ENCODE measurements at places on chromosomes 5 and 9. TPM values are rescaled to one million over a fixed set of nuclear protein-coding genes. Genes with fewer than 3 reads are reported as not detected.

DNA sequence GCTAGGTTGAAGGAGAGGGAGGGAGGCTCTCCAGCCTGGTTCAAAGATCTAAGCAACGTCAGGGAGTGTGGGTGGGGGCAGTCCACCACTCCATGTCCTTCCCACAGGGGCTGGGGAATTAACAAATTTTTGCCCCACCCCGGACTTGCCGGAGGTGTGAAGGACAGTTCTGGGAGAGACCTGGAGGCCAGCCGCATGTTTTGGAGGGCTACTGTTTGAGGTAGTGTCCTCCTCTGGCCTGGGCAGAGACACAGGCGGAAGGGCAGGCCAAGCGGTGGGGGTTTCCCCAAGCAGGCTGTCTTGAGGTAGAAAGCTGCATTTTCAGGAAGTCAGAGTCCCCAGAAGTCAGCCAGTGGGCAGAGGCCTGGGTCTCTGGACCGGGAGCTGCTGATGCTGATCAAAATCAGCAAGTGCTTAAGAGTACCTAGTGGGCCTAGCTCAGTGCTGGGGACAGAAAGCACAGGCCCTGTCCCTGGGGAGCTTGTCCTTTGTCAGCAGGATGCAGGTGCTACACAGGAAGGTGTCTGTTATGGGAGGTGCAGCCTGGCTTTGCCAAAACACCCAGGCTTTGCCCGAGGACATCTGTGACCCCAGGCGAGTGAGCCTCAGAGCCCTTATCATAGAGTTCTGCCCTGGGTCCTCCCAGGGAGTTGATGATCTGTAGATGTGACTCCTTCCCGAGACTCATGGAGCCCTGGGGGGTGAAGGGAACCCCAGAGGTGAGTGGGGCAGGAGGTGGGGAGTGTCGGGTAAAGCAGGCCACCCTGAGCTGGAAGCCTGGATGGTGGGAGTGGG lies 18.5 kb downstream of the JADE2 start:
- peaks cover 4% of the 10 kb centered on the region for H3K4me1 ChIP-seq
- no peak overlapping the region for H3K4me3 ChIP-seq
- no peak for DNase-seq
- H3K27ac ChIP-seq, result no peak overlapping the region
- H3K36me3 ChIP-seq, result no peaks in the 10 kb centered on the region

DNA sequence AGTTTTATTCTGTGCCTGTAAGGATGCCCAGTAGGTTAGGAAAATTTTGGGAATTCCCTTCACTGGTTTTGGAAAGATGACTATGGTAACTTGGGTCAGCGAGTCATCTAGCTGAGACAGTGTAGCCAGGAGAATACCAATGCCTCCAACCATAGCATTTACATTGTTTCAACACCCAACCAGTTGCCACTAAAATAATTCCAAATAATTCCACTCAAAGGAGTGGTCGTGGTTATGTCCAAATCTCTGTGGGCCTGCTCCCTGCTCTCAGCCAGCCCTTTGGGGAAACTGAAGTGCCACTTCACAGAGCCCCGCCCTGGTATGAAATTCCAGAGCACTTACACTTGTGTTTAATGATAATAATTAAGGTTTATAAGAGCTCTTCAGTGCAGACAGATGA lies 310.5 kb downstream of the PLK2 start:
- H3K36me3 ChIP-seq, result no peaks in the 10 kb centered on the region
- no peaks in the 10 kb centered on the region for H3K4me1 ChIP-seq
- no peak overlapping the region for H3K27ac ChIP-seq
- DNase-seq, result no peak
- H3K27me3 ChIP-seq, result no peaks in the 10 kb centered on the region
- no peak overlapping the region for H3K4me3 ChIP-seq

- H3K36me3 ChIP-seq, result peaks cover 48% of the 10 kb centered on the region
- H3K27ac ChIP-seq, result no peak overlapping the region
- H3K4me1 ChIP-seq, result no peaks in the 10 kb centered on the region
- H3K4me3 ChIP-seq, result no peak overlapping the region
Observed at GRCh38 chr9:122875523-122875922, 29.6 kb downstream of the RC3H2 start.

GRCh38 chr5:75438722-75439121 lies 72.7 kb downstream of the CERT1 start:
- no peak overlapping the region for H3K27ac ChIP-seq
- no peak overlapping the region for H3K4me3 ChIP-seq
- no peaks in the 10 kb centered on the region for H3K4me1 ChIP-seq
- DNase-seq, result no peak
- H3K27me3 ChIP-seq, result no peaks in the 10 kb centered on the region
- H3K36me3 ChIP-seq, result peaks cover 16% of the 10 kb centered on the region

- H3K4me1 ChIP-seq, result no peaks in the 10 kb centered on the region
- no peak overlapping the region for H3K27ac ChIP-seq
- H3K4me3 ChIP-seq, result peak overlapping the region; percentile 19
- DNase-seq, result peak; percentile 40
- no peaks in the 10 kb centered on the region for H3K36me3 ChIP-seq
- peaks cover 5% of the 10 kb centered on the region for H3K27me3 ChIP-seq
Observed at GRCh38 chr5:59188419-59189225, 605.7 kb downstream of the RAB3C start.

GRCh38 chr5:171462928-171463861 lies 43.7 kb downstream of the FGF18 start:
- no peaks in the 10 kb centered on the region for H3K36me3 ChIP-seq
- no peak overlapping the region for H3K27ac ChIP-seq
- no peaks in the 10 kb centered on the region for H3K4me1 ChIP-seq
- DNase-seq, result no peak
- peaks cover 22% of the 10 kb centered on the region for H3K27me3 ChIP-seq

DNA sequence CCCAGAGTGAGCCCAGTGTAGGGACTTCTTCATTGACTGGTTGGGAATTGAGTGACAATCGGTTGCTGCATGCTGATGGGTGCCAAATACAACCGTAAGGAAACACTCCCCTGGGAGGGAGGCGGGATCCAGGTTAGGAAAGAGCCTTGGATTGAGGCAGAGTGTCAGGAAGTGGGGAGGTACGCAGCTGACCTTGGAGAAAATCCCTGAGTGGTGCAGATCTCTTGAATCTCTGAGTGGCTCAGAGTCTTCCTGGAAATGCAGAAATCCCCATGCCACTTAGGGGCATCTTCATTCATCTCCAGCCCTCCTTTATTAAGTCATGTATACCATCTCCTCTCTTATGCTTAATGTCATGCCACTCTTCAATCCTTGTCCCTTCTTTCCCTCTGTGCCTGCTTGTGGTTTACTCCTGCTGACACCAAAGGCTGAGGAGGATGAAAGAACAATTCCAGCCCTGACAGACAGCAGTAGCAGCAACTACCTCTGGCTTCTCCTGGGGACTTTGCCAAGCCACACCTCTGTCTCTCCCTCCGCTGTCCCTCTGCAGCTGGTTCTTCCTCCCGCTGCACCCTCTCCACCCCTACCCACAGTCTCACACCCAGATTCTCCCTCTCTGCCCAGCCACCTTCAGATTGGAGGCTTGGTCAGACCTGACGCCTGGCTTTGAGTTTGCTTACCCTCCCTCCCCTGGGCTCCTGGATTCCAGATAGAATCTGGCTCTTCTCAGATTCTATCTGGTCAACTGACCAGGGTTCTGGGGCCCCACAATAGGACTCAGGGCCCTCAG lies 14.1 kb upstream of the LCP2 start:
- peaks cover 24% of the 10 kb centered on the region for H3K27me3 ChIP-seq
- no peak overlapping the region for H3K27ac ChIP-seq
- no peaks in the 10 kb centered on the region for H3K36me3 ChIP-seq
- H3K4me3 ChIP-seq, result no peak overlapping the region
- H3K4me1 ChIP-seq, result peaks cover 5% of the 10 kb centered on the region

GRCh38 chr9:69801989-69802388 lies 18.6 kb upstream of the CFAP95 start:
- no peak for DNase-seq
- H3K27me3 ChIP-seq, result no peaks in the 10 kb centered on the region
- H3K4me1 ChIP-seq, result peaks cover 9% of the 10 kb centered on the region
- H3K27ac ChIP-seq, result no peak overlapping the region
- H3K4me3 ChIP-seq, result no peak overlapping the region

GRCh38 chr9:137760426-137760825 lies 117.2 kb upstream of the CACNA1B start:
- H3K36me3 ChIP-seq, result peaks cover 44% of the 10 kb centered on the region
- DNase-seq, result no peak
- H3K4me3 ChIP-seq, result no peak overlapping the region
- no peak overlapping the region for H3K27ac ChIP-seq
- H3K4me1 ChIP-seq, result peaks cover 5% of the 10 kb centered on the region
- no peaks in the 10 kb centered on the region for H3K27me3 ChIP-seq

DNA sequence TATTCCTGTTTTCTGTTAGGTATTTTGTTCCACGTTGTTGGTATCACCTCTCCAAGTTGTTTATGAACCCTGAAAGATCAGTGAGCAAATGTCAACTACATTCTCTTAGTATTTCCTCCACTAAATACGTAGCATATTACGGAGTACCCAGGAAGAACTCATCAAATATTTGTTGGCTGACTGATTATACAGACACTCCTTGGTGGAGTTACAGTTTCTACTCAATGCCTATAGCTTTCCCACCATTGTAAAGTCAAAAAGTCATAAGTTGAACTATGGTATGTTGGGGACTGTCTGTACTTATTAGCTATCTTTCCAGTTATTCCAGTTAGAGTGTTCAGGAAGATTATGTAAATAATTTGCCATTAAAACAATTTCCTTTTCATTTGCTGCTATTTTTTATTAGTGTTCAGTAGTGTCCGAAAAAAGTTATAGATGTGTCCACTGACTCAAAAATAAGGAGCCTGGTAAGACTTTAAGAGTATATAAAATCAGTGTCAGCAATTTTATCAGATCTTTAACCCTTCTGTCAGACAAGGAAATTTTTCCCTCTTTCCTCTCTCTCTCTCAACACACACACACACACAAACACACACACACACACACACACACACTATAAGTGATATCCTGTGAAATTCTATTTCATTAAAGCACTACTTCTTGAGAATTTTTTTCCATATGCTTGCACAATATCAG lies 6.8 kb upstream of the APBA1 start:
- DNase-seq, result no peak
- peaks cover 2% of the 10 kb centered on the region for H3K27me3 ChIP-seq
- H3K27ac ChIP-seq, result no peak overlapping the region

DNA sequence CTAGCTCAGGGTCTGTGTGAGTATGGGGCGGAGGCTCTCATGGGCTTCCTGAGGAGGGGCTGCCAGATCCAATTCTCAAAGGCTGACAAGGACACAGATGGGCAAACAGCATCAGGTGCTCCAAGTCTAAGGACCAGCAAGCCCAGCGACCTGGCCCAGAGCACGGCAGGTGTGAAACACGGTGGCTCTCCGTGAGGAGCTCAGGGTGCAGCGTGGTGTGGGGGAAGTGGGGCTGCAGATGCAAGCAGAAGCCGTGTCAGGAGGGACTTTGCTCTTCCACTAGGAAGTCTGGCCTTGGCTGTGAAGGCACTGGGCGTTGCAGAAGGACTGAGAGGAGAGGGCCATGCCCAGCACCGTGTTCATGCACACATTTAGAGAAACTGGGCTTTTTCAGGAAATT lies 420.0 kb downstream of the GADD45G start:
- no peaks in the 10 kb centered on the region for H3K4me1 ChIP-seq
- H3K27me3 ChIP-seq, result peaks cover 18% of the 10 kb centered on the region
- no peak overlapping the region for H3K4me3 ChIP-seq
- no peak overlapping the region for H3K27ac ChIP-seq
- no peak for DNase-seq

- no peak overlapping the region for H3K4me3 ChIP-seq
- peaks cover 25% of the 10 kb centered on the region for H3K4me1 ChIP-seq
- H3K36me3 ChIP-seq, result no peaks in the 10 kb centered on the region
- H3K27me3 ChIP-seq, result peaks cover 44% of the 10 kb centered on the region
Observed at GRCh38 chr5:56494300-56494731, 261.2 kb upstream of the ANKRD55 start.

DNA sequence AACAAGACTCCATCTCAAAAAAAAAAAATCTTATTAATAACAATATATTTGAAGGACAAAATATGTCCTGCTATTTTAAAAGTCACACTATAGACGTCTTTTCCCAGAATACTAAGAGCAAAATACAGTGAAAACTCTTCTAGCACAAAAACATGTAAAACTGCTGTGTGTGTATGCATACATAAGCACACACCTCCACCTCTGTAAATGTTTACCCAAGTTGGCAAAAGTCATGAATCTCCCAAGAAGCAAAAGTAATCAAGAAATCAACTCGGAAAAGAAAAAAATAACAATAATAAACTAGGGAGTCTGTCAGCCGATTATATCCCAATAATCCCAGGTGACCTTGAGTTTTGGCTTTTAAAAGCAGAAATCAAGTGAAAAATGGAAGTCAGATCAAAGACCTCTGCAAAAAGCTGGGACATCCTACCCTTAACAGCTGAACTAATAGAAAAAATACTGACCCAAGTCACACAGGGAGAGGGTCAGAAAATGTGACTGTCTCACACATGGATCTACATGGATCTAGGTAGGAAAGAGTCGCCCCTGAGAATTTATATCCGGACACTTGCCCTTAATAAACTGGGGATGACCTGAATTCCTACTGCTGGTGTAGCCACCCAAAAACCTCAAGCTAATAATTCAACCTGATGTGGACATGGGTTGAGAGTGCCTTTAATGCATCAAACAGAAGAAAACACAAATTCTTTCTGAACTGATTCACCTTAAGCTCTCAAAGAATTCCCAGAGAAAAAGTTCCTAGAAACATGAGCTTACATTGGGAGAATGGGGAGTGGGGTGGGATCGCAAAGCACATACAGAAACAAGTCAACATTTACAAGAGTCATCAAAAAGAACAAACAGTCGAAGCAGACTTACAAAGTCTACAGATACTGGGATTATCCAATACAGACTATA lies 29.9 kb downstream of the LPAR1 start:
- peaks cover 23% of the 10 kb centered on the region for H3K4me1 ChIP-seq
- no peak overlapping the region for H3K4me3 ChIP-seq
- DNase-seq, result no peak

- peaks cover 27% of the 10 kb centered on the region for H3K36me3 ChIP-seq
- no peak overlapping the region for H3K4me3 ChIP-seq
- no peak for DNase-seq
- H3K27me3 ChIP-seq, result no peaks in the 10 kb centered on the region
- H3K4me1 ChIP-seq, result peaks cover 3% of the 10 kb centered on the region
Observed at GRCh38 chr5:14399054-14399692, 182.4 kb upstream of the OTULINL start.

DNA sequence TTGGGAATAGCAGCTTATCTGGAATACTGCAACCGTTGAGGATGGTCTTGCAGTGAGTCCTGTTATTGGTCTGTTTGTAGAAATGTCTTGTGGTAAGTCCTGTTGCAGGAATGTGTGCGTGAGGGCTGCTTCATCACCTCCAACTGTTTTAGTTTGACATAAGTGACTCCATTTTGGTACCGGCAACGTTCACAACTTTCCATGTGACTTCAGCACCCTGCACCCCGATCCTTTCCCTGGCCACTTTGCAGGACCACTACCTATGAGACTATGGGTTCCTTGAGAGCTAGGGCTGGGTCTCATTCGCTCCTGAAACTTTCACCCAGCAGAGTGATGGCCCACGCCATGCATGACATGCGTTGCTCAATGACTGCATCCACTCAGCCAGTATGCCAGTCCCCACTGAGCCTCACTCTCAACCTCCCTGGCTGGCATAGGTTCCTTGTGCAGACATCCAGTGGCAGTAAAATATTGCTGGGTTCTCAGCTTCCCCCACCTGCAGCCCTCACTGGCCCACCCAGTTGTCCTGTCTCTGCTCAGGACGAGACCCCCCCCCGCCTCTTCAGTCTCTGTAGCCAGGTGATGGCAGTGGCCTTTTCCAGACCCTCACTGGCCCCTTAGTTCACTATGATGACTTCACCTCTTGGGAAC lies 8.0 kb downstream of the SURF6 start:
- H3K4me3 ChIP-seq, result no peak overlapping the region
- DNase-seq, result no peak
- peaks cover 22% of the 10 kb centered on the region for H3K36me3 ChIP-seq
- peaks cover 2% of the 10 kb centered on the region for H3K27me3 ChIP-seq
- no peak overlapping the region for H3K27ac ChIP-seq

The CCDC69 gene
- 4.6 TPM for total RNA-seq

The SLC30A5 gene
- total RNA-seq, result 43.5 TPM

The C9 gene
- not detected for total RNA-seq

The EGFL7 gene
- total RNA-seq, result 16.3 TPM

The PTGDS gene
- total RNA-seq, result not detected

The ANGPTL2 gene
- total RNA-seq, result 5.3 TPM
